ENCODE measurements at places on chromosomes 12 and 14. TPM values are rescaled to one million over a fixed set of nuclear protein-coding genes. Genes with fewer than 3 reads are reported as not detected.

Gene FAM186B
- 0.16 TPM for total RNA-seq

Gene TMEM121
- 8.9 TPM for total RNA-seq

Gene FGF6
- total RNA-seq: not detected

Gene TRIM9
- total RNA-seq: 8.3 TPM

Gene IGF1
- total RNA-seq: 0.30 TPM
